ENCODE measurements at places on chromosomes 12 and 14.

DNA sequence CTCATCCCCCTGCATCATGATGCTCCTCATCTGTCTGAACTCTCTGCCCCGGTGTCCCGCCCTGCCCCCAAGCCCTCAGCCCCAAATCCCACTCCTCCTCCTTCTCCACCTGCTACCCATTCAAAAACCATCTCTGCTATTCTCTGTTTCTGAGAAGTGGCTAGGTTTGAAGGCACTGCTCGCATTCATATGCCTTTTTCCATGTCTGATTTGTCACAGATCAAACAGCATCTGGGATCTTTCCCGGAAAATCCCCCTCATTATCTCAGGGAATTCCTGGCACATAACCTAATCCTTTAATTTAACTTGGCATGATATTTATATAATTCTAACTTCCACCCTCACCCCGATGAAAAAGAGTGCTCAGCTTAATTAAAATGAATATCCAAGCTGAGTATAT is 3.3 kb upstream of the ADAM20 start:
- DNase-seq: no peak

GRCh38 chr14:53581504-53581903 is 375.1 kb downstream of the BMP4 start:
- DNase-seq: no peak

- DNase-seq: no peak
Measured at GRCh38 chr14:27890259-27890658, 876.3 kb upstream of the FOXG1 start.

DNA sequence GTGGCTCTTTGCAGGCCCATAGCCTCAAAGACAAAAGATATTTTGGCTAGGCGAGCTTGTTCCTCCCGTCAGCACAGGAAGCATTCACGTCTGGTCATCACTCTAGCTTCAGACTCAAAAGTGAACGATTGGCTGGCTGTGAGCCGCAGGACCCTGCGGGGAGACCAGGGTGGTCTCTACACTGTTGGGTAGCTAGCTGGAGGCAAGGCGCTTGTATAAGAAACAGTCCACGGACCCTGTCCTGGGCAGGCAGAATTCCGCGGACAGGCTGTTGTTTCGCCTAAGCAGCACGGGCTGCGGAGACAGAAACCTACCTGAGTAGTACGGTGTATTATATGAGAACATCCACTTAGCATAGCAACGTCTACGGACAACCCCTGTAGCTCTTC is 29.6 kb downstream of the WBP11 start:
- peak; percentile 96 for DNase-seq

DNA sequence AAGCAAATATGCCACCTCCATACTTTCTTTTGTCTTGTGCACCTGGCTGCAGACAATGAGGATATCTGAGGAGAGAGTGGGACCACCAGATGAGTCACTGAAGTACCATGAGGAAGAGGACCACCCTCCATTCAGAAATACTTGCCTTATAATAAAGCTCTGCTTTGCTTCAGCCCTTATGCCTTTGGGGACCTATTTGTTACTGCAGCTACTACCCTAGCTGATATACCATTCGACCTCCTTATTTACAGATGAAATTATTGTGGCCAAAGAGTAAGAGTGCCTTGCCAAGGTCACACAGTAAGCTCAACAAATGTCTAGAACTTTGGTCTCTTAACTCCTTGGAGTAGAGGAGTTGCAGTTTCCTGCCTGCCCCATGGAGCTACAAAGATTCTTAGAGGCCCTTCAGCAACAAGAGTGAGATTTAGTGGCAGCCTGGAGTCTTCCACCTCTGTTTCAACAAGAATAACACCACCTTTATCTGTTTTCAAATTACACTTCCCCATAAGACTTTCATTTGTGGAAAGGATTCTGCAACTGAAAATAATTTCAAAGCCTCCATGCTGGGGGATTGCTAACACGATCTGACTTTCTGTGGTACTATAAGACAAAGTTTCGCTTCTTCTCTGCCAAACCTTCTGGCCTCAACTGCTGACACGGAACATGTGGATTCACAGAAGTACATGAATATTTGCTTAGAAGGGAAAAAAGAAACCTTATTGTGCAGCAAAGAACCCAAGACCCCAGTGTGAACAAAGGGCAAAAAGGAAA is 3.6 kb downstream of the CMKLR1 start:
- no peak for DNase-seq

- no peak for DNase-seq
Measured at GRCh38 chr12:64120568-64120967, 101.5 kb downstream of the KICS2 start.

- DNase-seq: no peak
Measured at GRCh38 chr14:63974176-63974575, 121.4 kb downstream of the SYNE2 start.

DNA sequence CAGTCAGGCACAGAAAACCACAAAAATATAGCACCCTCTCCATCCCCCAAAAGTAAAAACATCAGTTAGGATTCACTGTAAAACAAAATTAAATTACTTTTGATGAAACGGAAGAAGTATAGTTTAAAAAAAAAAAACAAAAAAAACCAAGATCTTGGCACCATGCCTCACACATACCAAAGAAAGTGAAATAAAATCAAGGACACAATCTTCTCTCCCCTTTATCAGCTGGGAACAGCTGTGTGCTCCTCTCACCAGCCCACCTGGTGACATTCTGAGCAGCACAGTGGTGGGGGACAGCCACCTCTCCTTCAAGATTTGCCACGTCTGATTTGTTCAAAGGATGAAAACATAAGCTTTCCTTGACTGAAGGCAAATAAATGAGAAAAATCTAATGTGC is 55.5 kb downstream of the ESR2 start:
- DNase-seq: no peak

DNA sequence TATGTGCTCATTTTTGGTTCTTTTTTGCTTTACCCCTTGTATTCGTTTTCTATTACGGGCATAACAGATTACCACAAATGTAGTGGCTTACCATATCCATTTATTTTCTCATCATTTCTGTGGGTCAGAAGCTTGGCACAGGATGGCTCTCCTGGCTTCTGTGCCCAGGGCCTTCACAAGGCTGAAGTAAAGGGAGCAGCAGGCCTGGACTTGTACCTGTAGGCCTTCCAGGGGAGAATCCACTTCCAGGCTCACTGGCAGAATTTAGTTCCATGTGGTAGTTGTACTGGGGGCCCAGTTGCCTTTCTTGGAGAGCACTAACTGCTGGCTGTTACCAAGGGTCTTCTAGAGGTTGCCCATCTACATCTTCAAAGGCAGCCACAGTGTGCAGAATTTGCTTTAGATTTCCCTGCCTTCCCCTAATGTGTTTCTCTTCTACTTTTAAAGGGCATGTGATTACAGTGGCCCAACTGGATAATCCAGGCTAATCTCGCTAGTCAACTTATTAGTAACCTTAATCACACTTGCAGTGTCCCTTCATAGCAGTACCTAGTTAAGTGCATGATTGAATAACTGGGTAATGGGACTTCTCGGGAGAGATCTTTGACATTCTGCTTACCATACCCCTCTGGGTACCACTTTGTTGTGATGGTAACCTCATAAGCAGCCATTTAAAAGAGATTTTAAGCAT is 67.0 kb downstream of the CRADD start:
- DNase-seq: no peak

DNA sequence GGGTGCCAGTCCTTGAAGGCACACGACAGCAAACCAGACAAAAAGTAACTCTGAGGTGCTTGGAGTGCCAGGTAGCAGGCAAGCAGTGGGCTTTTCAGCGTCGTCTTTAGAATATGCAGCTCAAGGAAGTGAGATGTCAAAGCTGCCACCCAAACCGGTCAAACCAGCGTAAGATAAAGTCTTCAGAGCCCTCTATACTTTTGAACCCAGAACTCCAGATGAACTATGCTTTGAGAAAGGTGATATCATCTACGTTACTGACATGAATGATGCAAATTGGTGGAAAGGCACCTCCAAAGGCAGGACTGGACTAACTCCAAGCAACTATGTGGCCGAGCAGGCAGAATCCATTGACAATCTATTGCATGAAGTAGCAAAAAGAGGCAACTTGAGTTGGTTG is 95.9 kb downstream of the TBX3 start:
- DNase-seq: no peak

DNA sequence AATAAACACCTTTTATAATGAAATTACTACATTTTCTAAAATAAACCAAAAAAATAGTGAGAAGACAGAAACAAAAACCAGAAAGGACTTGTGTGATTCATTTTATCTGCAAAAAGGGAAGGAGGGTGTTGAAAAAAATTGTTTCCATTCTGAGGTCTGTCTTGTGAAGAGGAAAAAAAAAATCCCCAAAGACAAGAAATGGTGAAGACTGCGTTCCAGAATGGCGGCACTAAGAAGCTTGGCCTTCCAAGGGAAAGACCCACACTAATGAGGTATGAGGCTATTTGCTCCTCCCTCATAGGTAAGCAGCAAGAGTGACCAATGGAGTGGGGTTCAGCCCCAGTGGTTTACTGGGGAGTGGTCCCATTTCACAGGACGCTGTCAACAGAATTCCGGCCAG is 35.0 kb downstream of the GNPTAB start:
- no peak for DNase-seq

GRCh38 chr12:52879394-52880351 is 25.2 kb downstream of the KRT8 start:
- DNase-seq: peak; percentile 96

GRCh38 chr12:65948320-65949008 is 124.2 kb downstream of the HMGA2 start:
- DNase-seq: no peak

DNA sequence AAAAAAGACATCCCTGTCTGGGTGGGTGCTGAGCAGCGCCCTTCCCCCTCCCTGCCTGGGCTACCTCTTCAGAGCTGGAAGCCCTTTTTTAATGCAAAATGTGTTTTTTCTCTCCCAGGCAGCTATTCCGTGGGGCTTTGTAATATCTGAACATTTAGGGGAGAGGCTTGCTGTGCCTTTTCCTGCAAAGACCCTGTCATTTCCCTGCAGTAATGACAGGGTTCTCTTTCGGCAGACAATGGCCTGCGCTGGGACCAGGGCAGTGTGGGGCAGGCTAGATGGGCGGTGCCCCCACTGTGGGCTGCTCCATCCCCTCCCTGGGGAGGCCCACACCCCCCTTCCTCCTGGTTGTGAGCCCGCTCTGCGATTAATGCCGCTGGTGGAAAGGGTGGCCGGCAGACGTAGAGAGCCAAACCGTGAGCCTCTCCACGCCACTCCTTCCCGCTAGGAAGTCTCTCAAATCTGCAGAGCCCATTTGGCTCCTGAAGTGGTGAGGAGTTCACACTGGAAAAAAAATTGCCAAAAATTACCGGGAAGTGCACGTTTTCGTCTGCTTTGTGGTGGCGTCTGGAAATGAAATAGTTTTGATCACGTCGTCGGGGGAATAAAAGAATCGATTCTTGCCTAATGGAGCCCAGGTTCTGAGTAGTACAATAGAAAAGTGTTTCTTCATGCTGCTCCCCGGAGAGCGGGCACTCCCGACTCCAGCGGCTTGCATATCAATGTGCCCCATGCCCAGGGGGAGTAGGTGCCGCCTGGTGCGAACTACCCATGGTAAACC is 31.5 kb downstream of the KIF26A start:
- DNase-seq: no peak

DNA sequence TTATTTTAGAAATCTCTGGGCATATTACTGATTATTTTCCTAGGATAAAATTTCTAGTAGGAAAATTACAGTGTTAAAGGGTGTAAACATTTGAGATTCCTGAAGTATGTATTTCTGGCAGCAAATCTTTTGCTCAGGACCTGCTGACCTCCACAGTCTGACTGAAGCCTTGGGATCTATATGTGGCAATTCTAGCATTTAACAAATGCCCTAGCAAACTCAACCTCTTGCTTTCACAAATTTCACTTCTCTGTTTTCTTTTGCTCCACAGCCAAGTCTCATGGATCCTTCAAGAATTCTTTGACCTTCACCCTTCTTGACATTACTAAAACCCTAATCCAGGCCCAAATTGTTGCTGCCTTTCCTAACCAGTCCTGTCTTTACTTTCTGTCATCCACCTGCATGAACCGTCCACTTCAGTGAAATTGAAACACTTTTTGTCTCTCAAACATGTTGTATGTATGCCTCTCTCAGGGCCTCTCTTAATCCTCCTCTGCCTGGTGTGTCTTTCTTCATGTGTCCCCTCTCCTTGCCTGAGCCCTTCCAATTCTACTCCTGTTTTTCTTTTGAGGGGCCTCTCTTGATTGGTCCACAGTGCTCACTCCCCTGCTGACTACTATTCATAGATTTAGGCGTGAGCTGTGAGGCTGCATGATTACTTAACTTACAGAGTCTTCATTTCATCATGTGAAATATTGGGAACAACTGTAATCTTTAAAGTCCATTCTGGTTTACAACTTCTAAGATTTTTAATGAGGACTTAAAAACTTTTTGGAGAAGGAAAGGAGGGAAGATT is 5.1 kb upstream of the DYRK4 start:
- no peak for DNase-seq

GRCh38 chr12:3833670-3834310 is 39.4 kb downstream of the PARP11 start:
- DNase-seq: peak; percentile 78

GRCh38 chr12:59036973-59037762 is 116.9 kb upstream of the LRIG3 start:
- DNase-seq: no peak

GRCh38 chr12:13537623-13538022 is 341.1 kb downstream of the EMP1 start:
- DNase-seq: no peak

DNA sequence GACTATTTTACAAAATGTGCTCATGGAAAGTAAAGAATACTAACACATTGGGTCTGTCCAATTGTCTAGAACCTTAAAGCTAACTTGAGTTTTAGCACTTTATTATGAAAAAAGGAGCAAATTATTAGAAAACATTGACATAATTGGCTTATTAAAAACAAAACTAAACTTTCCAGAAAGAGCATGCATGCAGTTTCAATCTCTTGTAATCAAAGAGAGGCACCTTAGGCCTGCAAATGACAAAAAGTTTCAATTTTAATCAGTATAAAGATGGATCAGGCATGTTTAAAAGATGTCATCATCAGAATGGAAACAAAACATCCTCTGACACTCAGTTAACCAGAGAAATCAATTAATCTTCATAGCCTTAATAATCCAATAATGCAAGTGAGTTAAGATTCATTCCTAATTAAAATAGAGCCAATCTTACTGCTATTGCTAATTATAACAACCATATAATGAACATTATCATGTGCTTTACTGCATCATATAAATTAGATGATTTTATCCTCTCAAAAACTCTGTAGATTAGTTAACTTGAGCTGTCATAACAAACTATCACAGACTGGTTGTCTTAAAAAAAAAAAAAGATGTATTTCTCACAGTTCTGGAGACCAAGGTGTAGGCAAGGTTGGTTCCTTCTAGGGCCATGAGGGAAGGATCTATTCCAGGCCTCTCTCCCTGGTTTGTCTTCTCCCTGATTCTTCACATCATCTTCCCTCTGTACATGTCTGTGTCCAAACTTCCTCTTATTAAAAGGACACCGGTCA is 131.4 kb downstream of the RPAP3 start:
- no peak for DNase-seq

Data from DMS53 (cell line).